ENCODE measurements at places on chromosomes 13 and 19.
A peak's percentile ranks its signal among the peaks of the same experiment; 100 is the strongest.

DNA sequence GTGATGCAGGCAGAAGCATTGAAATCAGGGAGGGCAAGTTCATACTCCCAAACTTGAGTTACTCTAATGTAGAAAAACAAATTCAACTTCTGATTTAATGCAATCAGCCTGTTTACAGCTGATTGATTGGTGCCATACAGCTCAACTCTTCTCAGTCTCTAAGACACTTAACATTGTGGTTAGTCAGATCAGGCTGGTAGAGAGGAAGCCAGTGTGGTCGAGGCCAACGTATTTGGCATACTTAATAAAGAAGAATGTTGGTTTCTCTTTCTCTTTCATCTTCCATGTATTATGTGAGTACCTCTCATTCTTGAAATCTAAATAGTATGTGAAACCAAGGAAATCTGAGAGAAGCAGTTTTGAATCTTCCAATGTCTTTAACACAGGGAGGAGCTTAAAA, 255.0 kb upstream of the SLITRK1 start:
- no peak overlapping the region for H3K27ac ChIP-seq
- H3K27me3 ChIP-seq = no peaks in the 10 kb centered on the region
- no peaks in the 10 kb centered on the region for H3K36me3 ChIP-seq
- DNase-seq = no peak
- H3K4me1 ChIP-seq = no peaks in the 10 kb centered on the region

GRCh38 chr13:32955881-32956594, 60.2 kb upstream of the KL start:
- no peak overlapping the region for H3K27ac ChIP-seq
- no peaks in the 10 kb centered on the region for H3K4me1 ChIP-seq
- no peak for DNase-seq
- H3K36me3 ChIP-seq = no peaks in the 10 kb centered on the region
- H3K27me3 ChIP-seq = no peaks in the 10 kb centered on the region

- H3K27me3 ChIP-seq = no peaks in the 10 kb centered on the region
- DNase-seq = peak; percentile 84
- H3K4me1 ChIP-seq = no peaks in the 10 kb centered on the region
These were observed at the start of gene ZNF415 for GRCh38 chr19:53132141-53132991. Gene ZNF415, minus strand, starts transcription at chr19:53132910. Its CDS starts 10,234 bp downstream, at chr19:53122676.

- H3K27me3 ChIP-seq = no peaks in the 10 kb centered on the region
- no peak for DNase-seq
- no peaks in the 10 kb centered on the region for H3K36me3 ChIP-seq
- H3K4me3 ChIP-seq = peak overlapping the region; percentile 96
These were observed 1.4 kb downstream of the MYCBP2 start for GRCh38 chr13:77325371-77325980.

DNA sequence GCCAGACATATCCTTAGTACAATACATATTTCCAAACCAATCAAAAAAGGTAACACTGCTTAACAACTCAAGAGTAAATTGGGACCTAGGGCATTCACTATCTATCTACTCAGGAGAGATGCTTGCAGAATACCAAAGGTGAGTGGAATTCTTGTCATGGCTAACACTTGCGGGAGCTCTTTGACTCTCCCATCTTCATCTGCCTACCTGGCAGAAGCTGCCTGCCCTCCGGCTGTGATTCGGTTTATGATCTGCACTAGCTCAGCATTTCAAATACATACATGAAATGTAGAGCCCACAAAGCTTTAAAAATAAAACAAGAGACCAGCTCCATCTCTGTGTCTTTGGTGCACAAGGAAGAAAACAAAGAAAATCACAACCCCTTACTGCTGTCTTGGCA, 127.3 kb downstream of the STARD13 start:
- DNase-seq = no peak
- no peaks in the 10 kb centered on the region for H3K27me3 ChIP-seq
- H3K36me3 ChIP-seq = no peaks in the 10 kb centered on the region

DNA sequence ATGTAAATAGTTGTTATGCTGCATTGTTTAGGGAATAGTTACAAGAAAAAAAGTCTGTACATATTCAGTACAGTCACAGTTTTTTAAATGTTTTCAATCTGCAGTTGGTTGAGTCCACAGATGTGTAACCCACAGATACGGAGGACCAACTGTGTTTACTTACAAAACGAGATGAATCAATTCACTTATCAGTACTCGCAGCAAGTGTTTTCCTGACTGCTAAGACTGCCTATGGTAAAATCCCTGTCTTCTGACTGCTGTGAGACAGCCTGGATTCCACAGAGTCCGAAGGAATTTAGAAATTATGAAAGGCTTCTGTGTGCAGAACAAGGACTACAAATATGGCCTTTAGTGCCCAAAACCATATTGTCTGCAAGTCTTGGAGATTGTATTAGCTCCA, 45.7 kb upstream of the C1QTNF9 start:
- no peak overlapping the region for H3K4me3 ChIP-seq
- no peaks in the 10 kb centered on the region for H3K4me1 ChIP-seq
- no peaks in the 10 kb centered on the region for H3K27me3 ChIP-seq

DNA sequence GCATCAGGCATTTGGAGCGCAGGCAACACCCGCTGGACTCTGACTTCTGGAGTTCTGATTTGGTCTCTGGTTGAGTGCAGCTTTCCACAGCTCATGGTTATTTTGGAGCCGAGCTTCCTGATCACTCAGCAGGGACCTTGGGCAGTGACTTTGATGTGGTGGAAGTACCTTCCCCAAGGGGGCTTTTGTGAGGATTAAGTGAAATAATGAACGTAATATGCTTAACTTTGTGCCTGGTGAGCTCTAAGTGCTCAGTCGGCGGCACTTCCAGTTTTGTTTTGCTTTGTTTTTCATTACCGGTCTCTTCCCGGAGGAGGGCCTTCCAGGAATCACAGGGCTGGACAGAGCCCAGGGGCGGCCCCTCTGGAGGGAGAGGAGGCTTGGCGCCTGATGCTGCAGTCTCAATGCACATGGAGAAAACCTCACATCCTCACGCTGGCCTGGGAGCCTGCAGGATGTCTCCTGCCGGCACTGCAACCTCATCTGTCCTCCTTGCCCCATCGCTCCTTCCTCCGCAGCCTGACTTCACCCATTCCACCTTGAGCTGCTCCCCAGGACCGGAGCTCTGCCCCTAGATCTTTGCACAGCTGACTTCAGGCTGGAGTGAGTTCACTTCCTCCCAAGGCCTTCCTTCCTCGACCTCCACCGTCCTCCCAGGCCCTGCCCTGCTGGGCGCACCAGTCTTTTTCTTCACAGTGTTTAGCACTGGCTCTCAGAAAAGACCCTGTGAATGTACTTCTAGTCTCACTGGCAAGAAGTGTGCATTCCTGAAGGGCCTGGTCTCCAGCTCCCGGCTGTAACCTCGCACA, 1.5 kb downstream of the PLEKHF1 start:
- peaks cover 3% of the 10 kb centered on the region for H3K4me1 ChIP-seq
- H3K27me3 ChIP-seq = no peaks in the 10 kb centered on the region
- H3K36me3 ChIP-seq = no peaks in the 10 kb centered on the region
- H3K27ac ChIP-seq = peak overlapping the region; percentile 75

DNA sequence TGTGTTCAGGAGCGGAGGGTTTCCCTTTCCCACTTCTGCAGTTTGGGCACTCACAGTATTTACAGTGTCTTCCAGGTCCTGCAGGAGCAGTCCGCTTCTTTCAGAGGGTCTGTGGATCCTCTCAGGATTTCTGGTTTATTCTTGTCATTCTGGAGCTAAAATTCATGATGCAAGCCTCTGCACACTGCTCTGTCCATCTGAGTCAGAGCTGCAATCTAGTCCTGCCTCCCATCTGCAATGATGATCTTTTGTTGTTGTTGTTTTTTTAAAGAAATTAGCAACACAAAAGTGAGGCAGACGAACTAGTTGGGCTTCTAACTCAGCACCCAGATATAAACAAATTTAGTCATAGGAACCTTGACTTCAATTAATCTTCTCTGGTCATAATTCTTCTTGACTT, 86.5 kb downstream of the DLEU7 start:
- no peak overlapping the region for H3K27ac ChIP-seq
- H3K4me3 ChIP-seq = no peak overlapping the region
- H3K36me3 ChIP-seq = no peaks in the 10 kb centered on the region
- no peaks in the 10 kb centered on the region for H3K27me3 ChIP-seq
- DNase-seq = no peak
- no peaks in the 10 kb centered on the region for H3K4me1 ChIP-seq

DNA sequence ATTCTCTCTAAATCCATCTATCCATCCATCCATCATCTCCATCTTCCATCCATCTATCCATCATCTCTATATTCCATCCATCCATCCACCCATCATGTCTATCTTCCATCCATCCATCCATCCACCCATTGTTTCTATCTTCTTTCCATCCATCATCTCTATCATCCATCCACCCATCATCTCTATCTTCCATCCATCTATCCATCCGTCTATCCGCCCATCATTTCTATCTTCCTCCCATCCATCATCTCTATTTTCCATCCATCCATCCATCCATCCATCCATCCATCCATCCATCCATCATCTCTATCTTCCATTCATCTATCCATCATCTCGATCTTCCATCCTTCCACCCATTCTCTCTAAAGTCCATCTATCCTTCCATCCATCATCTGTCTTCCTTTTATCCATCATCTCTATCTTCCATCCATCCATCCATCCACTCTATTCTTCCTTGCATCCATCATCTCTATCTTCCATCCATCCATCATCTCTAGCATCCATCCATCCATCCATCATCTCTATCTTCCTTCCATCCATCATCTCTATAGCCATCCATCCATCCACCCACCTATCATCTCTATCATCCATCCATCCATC, 34.7 kb downstream of the NWD1 start:
- no peak for DNase-seq
- no peaks in the 10 kb centered on the region for H3K36me3 ChIP-seq
- no peak overlapping the region for H3K4me3 ChIP-seq
- H3K27ac ChIP-seq = no peak overlapping the region
- no peaks in the 10 kb centered on the region for H3K27me3 ChIP-seq
- no peaks in the 10 kb centered on the region for H3K4me1 ChIP-seq

Data from colonic mucosa (tissue), 4 donors.